Activated CD8-positive, alpha-beta T cell treated with anti-CD3 and anti-CD28 coated beads for 36 hours (primary cell): ENCODE measurements at places on chromosomes 12 and 14. TPM values are rescaled to one million over a fixed set of nuclear protein-coding genes. Genes with fewer than 3 reads are reported as not detected.

COX8C gene
- total RNA-seq, result not detected

COQ5 gene
- total RNA-seq, result 35.5 TPM

SERPINA3 gene
- not detected for total RNA-seq

FAM186B gene
- not detected for total RNA-seq

PRB2 gene
- total RNA-seq, result not detected

DTX1 gene
- total RNA-seq, result 3.4 TPM

FOXN3 gene
- total RNA-seq, result 85.0 TPM

DNA sequence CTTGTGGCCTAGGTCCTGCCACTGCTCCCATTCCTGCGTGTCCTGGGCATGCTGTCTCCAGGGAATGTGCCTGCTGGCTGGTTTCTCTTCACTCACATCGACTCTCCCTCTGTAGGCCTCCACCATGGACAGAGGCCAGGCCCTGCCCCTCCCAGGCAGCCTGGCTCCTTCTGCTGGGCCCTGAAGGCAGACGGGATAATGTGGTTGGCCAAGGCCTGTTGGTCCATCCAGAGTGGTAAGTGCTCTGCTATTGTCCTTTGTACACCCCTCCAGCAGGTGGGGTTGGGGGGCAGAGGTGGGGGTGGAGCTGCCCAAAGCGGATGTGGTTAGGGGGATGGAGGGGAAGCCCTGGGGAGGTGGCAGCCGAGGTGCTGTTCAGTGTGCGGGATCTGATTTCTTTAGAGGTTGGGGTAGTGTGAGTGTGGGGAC lies 9.5 kb upstream of the NR4A1 start:
- DNase-seq, result peak; percentile 76

GRCh38 chr14:53609009-53609408 lies 347.6 kb downstream of the BMP4 start:
- no peak for DNase-seq

DNA sequence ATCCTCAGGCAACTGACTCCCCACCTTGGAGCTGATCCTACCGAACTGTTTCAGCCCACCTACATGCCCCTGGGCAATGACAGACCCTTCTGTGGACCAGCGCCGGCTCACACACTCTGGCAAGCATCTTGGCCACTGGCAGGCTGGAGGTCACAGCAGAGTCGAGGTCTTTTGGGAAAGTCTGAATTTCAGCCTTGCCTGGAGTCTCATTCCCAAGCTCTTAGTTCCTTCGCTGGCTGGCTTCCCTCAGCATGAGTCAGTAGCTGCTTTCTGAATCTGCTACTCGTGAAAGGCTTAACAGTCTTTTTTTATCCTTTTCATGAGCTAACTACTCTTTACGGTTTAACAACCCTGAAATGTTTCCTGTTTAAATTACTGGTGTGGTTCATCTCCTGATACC lies 44.5 kb downstream of the ASCL4 start:
- no peak for DNase-seq

GRCh38 chr12:111066744-111067437 lies 146.5 kb upstream of the MYL2 start:
- no peak for DNase-seq

GRCh38 chr12:118035190-118036041 lies 18.9 kb downstream of the RFC5 start:
- DNase-seq, result peak; percentile 47

DNA sequence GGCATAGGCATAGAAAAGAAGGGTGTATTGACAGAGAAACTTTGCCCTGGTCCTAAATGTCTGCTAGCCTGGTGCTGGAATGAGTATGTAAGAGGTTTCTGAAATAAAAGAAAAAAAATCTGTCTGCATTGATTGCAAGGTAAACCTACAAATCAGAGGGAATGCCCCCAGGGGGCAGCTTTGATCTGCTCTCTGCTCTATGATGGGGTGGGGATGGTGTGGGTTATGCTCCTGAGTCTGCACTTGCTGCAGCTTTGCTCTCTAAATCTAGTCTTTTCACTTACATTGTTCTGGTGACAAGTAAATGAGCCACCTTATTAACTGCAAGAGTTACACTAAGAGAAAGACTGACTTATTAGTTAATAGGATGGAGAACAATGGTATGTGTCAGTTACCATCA lies 468.4 kb upstream of the STXBP6 start:
- no peak for DNase-seq

- no peak for DNase-seq
These were observed 462 bp downstream of the SRP54 start for GRCh38 chr14:34983148-34983760.

- DNase-seq, result peak; percentile 59
These were observed 966 bp downstream of the BICD1 start for GRCh38 chr12:32107359-32108267.

DNA sequence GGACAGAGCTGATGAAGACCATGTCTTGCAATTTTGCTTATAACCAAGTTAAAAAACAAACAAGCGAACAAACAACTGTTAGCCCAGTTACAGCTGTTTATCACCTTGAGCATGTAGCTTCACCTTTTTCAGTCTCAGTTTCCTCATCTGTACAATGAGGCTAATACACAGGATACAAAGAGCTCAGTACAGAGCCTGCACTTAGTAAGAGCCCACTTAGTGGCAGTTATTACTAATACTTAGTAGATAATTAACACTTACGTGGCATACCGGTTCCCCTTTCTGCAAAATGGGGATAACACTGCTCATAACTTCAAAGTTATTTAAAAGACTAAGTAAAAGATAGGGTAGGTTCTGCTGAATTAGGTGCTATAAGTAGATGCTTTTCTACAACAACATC lies 228.0 kb downstream of the MON2 start:
- no peak for DNase-seq

DNA sequence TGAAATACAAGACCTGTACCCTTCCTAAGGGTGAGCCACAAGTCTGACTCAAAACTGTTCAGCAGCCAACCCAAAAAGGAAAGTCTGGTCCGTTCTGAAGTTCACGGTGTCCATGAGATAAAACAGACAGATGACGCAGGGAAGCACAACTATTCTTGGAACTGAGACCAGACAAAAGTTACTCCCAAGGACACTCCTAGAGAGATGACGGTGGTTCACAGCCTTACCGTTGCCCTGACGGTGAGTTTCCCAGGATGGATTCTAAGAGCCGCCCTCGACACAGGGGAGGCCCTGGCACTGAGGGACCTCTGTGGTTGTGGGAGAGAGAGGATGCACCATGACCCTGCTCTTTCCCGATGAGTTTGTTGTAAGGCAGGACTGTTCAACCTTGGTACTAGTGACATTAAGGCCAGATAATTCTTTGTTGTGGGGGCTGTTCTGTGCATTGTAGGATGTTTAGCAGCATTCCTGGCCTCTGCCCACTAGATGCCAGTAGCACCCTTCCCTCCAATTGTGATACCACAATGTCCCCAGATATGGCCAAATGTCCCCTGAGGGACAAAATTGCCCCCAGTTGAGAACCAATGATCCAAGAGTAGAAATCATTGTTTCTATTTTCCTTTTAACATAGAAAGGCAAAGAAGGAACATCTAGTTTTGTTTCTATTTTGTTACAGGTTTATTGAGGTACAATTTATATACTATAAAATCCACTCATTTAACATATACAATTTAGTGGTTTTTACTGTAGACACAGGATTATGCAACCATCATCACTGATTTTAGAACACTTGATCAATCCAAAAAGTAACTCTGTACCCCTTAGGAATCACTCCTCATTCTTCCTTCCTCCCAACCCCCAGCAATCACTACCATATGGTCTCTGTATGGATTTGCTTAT lies 23.0 kb downstream of the OR10P1 start:
- DNase-seq, result peak; percentile 47

GRCh38 chr14:96126339-96126782 lies 78.3 kb upstream of the BDKRB2 start:
- DNase-seq, result peak; percentile 49

GRCh38 chr12:4289231-4289878 lies 15.8 kb downstream of the CCND2 start:
- DNase-seq, result no peak

DNA sequence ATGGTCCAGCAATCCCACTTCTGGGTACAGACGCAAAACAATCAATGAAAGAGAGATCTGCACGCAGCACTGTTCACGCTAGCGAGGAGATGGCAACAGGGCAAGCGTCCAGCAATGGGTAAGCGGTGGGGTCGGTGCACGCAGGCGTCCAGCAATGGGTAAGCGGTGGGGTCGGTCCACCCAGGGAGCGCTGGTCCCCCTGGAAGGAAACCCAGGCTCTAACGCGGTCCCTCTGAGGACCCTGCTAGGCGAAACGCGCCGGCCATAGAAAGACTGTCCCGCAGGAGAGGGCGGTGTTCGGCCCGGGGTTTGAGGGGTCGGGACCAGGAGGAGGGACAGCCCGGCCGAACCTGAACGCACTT lies 618 bp upstream of the PGAM5 start:
- no peak for DNase-seq

DNA sequence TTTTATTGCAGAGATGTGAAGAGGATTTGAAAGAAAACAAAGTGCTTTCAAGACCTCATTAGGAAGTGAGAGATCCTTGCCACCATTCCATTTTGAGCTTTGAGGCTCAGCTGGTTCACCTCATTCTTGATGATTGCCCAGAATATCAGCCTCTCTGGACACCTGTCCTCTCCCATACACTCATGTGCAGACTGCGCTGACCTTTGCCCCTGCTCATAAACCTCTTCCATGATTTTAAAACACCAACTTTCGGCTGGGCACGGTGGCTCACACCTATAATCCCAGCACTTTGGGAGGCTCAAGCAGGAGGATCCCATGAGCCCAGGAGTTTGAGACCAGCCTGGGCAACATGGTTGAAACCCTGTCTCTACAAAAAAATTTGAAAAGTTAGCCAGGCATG lies 8.9 kb downstream of the COX14 start:
- no peak for DNase-seq
